Fibroblast of skin of right biceps (primary cell): ENCODE measurements at places on chromosomes 1 and 21.

GRCh38 chr1:41813755-41814745 is 104.7 kb downstream of the HIVEP3 start:
- no peak for DNase-seq

DNA sequence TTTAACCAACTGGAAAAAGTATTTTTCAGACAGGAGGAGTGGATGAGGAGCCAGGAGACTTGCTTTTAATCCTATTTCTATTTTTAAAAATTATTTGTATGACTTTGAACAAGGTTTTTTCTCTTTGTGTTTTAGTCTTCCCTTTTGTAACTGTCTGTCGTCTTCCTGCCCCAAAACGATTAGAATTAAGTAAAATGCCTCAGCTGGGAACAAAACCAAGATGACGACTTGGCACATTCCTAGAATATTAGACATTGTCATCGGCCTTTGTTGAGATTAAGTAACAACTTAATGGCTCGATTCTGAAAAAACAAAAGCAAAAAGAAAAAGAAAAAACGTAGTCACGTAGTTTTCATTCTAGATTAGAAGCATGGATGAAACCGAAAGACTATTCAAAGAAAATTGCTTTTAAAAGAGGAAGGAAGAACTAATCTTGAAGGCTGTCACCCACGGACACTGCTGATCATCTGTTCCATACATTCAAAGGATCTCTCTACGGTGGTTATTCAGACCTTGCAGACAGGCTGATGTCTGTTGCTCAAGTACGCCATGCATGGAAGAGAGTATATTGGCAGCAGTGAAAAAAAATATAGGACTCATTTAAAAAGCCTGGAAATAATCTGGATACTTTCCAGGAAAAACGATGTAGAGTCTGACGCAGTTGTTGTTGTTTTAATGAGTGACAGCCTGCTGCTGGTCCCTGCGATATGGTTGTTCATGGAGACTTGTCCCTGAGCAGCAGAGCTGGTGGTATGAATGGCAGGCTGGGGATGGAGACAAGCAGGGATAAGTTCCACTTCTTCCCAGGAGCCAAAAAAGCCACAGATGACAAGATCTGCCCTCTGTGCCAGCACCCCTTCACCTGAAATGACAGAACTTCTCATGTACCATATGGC is 16.8 kb downstream of the GNG4 start:
- DNase-seq, result peak; percentile 81

DNA sequence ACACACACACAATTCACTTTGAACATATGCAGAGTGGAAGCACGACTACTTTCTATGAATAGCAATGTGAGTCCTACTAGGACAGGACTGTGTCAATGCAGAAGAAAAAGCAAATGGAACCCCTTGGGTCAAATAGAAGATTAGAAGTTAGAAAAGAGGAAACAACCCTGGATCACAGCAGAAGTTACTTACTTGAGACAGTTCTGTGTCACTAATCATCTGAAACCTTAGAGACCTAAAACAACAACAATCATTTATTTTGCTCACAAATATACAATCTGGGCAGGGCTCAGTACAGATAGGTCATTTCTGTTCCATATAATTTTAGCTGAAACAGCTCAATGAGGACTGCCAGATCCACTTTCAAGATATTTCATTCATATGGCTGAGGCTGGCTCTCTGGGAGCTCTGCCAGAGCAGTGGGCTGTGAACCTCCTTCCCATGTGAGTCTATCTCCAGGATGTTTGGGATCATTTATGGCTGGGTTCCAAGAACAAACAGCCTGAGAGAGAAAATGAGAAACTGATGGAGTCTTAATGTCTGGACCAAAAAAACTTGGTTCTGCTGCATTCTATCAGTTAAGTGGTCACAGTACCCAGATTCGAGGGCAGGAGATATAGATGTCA is 42.5 kb upstream of the IL10 start:
- peak; percentile 86 for DNase-seq

GRCh38 chr1:192378276-192378675 is 61.5 kb downstream of the RGS21 start:
- DNase-seq, result peak; percentile 17

DNA sequence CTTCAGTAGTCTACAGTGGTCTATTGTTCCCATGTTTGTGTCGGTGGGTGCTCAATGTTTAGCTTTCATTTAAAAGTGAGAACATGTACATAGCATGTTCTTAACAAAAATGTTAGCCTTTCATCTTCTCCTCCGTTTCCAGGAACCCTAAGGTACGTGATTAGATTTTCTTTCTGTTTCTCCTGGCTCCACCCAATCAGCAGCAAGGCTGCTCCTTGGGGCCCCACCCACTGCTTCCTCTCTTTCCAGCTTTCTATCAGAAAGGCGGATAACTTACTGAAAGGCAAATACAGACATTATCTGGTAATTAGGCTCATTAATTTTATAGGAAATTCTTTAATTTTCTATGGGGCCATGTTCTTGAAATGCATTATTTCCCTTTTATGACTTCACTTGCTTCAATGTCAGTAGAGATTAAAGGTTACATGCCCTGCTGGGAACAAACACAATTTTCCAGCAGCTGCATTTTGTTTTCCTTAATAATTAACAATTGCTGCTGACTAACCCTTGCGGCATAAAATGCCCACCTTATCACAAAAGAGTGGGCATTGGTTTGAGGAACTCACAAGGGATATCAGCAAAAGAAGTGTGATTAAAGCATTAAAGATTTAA is 324.9 kb upstream of the SNX7 start:
- no peak for DNase-seq

DNA sequence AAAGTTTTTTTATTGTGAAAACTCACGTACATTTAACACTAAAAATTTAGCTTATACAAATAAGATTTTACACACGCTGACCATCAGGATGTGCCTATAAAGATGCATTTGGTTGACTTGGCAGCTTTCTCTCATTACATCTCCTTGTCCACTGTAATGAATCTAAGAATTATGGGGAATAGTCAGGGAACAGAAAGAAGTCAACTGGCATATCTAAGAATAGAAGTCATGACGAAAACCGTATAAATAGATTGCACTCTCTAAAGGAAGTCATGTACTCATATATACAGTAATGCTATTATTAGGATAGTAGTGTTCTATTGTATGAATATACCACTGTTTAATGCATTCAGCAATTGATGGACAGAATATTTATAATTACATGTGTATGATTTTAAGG is 575.8 kb upstream of the B3GALT2 start:
- no peak for DNase-seq

DNA sequence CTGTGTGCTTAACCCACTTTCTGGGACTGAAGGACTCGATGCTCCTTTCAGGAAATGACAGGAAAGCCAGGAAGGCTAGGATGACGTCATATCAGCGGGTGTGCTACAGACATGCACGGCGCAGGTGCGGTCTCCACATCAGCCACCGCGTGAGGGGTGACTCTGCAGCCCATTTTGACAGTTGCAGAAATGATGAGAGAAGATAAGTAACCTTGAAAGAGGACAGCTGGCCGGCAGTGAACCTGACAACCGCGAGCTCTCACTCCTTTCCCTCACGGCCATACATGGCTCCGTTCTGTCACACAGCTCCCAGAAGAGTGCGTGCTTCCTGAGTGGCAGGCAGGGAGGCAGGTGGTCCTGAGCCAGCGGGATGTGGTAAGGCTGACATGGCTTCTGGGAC is 1.7 kb upstream of the KRTAP10-5 start:
- DNase-seq, result no peak

- no peak for DNase-seq
These were observed 53.2 kb upstream of the B3GALNT2 start for GRCh38 chr1:235557495-235557894.

DNA sequence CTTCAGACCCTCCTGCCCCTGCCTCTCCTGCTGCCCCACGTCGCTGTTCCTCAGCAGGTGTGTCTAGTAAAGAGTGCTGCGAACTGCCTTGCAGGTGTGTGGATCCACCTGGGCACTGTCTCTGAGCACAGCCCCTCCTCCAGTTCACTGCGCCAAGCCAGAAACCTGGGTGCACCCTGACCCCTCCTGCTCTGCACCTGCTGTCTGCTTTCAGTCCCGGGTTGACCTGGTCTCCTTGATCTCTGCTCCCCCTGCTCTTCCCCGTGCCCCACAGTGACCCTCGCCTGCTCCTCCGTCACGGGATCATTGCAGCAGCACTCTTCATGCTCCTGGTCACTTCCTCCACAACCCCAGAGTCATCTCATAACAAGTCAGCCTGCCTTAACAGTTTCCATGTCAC is 6.5 kb downstream of the A3GALT2 start:
- no peak for DNase-seq

DNA sequence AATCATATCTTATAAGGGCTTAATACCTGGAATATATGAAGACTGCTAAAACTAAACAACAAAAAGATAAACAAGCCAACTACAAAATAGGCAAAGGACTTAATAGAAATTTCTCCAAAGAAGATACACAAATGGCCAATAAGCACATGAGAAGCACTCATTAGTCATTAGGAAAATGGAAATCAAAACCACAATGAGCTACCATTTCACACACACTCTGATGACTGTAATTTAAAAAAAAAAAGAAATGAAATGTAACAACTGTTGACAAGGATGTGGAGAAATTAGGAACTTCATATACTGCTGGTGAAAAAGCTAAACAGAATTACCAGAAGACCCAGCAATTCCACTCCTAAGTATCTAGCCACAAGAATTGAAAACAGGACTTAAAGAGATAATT is 374.2 kb upstream of the ZP4 start:
- no peak for DNase-seq

GRCh38 chr1:184892116-184892515 is 82.2 kb downstream of the NIBAN1 start:
- no peak for DNase-seq

GRCh38 chr1:14366091-14367018 is 232.1 kb upstream of the KAZN start:
- DNase-seq, result peak; percentile 51

- DNase-seq, result peak; percentile 94
These were observed 2.2 kb upstream of the IRF6 start for GRCh38 chr1:209808059-209808581.

DNA sequence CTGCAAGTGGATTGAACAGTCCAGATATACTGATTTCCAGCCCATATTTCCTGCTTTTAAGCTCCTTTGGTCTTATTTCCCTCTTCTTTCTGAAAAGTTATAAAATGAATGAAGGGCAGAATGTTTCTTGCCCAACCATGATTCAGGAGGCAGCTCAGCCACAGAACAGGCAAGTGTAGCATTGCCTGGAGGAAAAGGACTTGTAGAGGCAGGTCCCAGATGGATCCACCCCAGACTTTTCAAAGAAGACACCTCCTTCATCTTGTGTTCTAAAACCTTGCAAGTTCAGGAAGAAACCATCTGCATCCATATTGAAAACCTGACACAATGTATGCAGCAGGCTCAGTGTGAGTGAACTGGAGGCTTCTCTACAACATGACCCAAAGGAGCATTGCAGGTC is at the start of gene CLCA2:
Gene CLCA2, plus strand, starts transcription at position 299 of the 400 bp plus-strand sequence. Its CDS starts 77 bp downstream, at position 376.
- DNase-seq, result no peak

DNA sequence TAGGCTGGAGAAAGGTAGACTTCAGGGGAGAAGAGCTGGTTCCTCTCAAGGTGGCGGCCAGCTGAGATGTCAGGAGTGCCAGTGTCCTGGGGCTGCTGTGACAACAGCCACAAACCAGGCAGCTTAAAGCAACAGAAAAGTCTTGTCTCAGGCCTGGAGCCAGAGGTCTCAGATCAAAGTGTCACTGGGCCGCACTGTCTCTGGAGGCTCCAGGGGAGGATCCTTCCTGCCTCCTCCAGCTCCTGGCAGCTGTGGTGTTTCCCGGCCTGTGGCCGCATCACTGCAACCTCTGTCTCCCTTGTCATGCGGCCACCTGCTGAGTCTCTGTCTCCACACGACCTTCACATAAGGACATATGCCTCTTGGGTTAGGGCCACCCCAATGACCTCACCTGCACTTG is 24.4 kb upstream of the TSPEAR start:
- no peak for DNase-seq

DNA sequence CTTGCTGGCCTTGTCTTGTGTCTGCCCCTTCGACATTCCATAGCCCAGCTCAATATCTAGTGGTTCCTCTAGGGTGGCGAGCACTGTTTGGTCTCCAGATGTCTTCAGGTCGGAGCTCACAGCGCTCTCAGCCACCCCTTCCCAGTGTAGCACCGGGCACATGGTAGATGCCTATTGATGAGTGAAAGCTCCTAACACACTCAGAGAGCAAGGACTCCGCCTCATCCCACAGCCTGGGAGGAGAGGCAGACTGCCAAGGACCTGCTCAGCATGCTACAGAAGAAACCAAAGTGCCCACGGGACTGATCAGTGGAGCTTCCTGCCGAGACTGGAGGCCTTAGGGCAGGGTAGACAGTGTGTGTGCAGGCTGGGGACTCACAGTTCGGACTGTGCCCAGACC is 10.9 kb downstream of the PCSK9 start:
- DNase-seq, result peak; percentile 58
